ENCODE measurements at places on chromosomes 3 and 15. TPM values are rescaled to one million over a fixed set of nuclear protein-coding genes. Genes with fewer than 3 reads are reported as not detected.

SLC2A2 gene
- not detected for total RNA-seq

- no peak overlapping the region for H3K4me3 ChIP-seq
- H3K27me3 ChIP-seq: no peaks in the 10 kb centered on the region
- DNase-seq: no peak
- peaks cover 21% of the 10 kb centered on the region for H3K4me1 ChIP-seq
- no peak overlapping the region for H3K27ac ChIP-seq
Observed at GRCh38 chr3:32336113-32336498, 55.5 kb upstream of the CMTM7 start.

- no peak overlapping the region for H3K27ac ChIP-seq
- no peak overlapping the region for H3K4me3 ChIP-seq
- H3K27me3 ChIP-seq: peaks cover 8% of the 10 kb centered on the region
- no peaks in the 10 kb centered on the region for H3K4me1 ChIP-seq
- no peaks in the 10 kb centered on the region for H3K36me3 ChIP-seq
Observed at GRCh38 chr3:53420831-53421230, 73.5 kb upstream of the DCP1A start.

GRCh38 chr3:127208483-127209100 lies 15.7 kb downstream of the PRR23E start:
- H3K27ac ChIP-seq: no peak overlapping the region
- no peak overlapping the region for H3K4me3 ChIP-seq
- peaks cover 7% of the 10 kb centered on the region for H3K27me3 ChIP-seq
- DNase-seq: no peak
- no peaks in the 10 kb centered on the region for H3K36me3 ChIP-seq
- H3K4me1 ChIP-seq: no peaks in the 10 kb centered on the region

DNA sequence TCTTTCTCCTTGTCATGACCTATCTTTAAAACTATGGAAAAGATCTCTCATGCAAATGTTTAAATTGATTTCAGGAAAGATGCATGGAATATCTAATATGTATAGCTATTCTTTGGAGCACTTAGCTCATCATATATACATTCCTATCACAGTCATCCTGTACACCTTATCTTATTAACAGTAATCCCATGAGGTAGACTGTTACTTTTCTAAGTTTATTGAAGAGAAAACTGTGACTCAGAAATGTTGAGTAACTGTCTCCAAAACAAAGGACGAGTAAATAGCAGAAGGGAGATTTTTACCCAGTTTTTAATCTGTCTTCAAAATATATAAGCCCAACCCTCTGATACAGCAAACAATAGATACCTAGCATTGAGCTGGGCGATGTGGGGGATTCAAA lies 308.3 kb downstream of the GAP43 start:
- no peaks in the 10 kb centered on the region for H3K4me1 ChIP-seq
- no peak overlapping the region for H3K4me3 ChIP-seq
- no peaks in the 10 kb centered on the region for H3K36me3 ChIP-seq
- H3K27me3 ChIP-seq: no peaks in the 10 kb centered on the region
- no peak overlapping the region for H3K27ac ChIP-seq

GOLGA6L7 gene
- not detected for total RNA-seq

GRCh38 chr3:143276592-143276991 lies 157.0 kb downstream of the CHST2 start:
- no peak for DNase-seq
- H3K4me1 ChIP-seq: peaks cover 32% of the 10 kb centered on the region
- no peak overlapping the region for H3K4me3 ChIP-seq
- peak overlapping the region; percentile 63 for H3K27ac ChIP-seq
- H3K27me3 ChIP-seq: no peaks in the 10 kb centered on the region

GRCh38 chr3:188244395-188244861 lies 90.5 kb downstream of the LPP start:
- peaks cover 4% of the 10 kb centered on the region for H3K36me3 ChIP-seq
- H3K4me1 ChIP-seq: peaks cover 8% of the 10 kb centered on the region
- no peaks in the 10 kb centered on the region for H3K27me3 ChIP-seq
- H3K27ac ChIP-seq: no peak overlapping the region

CCDC54 gene
- not detected for total RNA-seq

GRCh38 chr3:81095956-81096355 lies 665.5 kb downstream of the GBE1 start:
- no peak for DNase-seq
- H3K4me1 ChIP-seq: no peaks in the 10 kb centered on the region
- H3K27ac ChIP-seq: no peak overlapping the region

GRCh38 chr3:145219355-145220235 lies 941.4 kb downstream of the PLOD2 start:
- no peaks in the 10 kb centered on the region for H3K4me1 ChIP-seq
- H3K4me3 ChIP-seq: no peak overlapping the region
- H3K36me3 ChIP-seq: no peaks in the 10 kb centered on the region

DNA sequence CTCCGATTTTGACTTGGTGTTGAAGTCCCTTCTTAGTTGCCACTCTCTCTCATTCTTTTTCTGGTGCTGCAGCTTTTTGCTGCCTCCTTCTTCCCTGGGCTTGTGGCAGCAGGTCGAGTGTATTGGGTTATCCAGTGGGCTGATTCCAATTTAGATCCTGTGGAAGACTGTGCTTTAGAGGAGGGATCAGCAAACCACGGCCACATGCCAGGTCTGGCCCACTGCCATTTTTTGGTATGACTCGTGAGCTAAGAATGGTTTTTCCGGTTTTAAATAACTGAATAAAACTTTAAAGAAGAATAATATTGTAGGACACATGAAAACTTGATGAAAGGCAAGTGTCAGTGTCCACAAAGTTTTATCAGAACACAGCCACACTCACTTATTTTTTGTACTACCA lies 330.5 kb downstream of the ROBO2 start:
- no peaks in the 10 kb centered on the region for H3K27me3 ChIP-seq
- H3K27ac ChIP-seq: no peak overlapping the region
- DNase-seq: no peak
- no peaks in the 10 kb centered on the region for H3K4me1 ChIP-seq

- no peaks in the 10 kb centered on the region for H3K27me3 ChIP-seq
- H3K36me3 ChIP-seq: peaks cover 14% of the 10 kb centered on the region
- peaks cover 57% of the 10 kb centered on the region for H3K4me1 ChIP-seq
- H3K27ac ChIP-seq: peak overlapping the region; percentile 34
- H3K4me3 ChIP-seq: no peak overlapping the region
Observed at GRCh38 chr3:30343067-30343831, 263.2 kb upstream of the TGFBR2 start.

GRCh38 chr3:40192628-40193027 lies 116.9 kb upstream of the EIF1B start:
- no peaks in the 10 kb centered on the region for H3K27me3 ChIP-seq
- no peak overlapping the region for H3K27ac ChIP-seq
- no peaks in the 10 kb centered on the region for H3K36me3 ChIP-seq
- DNase-seq: no peak

- no peaks in the 10 kb centered on the region for H3K36me3 ChIP-seq
- no peak overlapping the region for H3K4me3 ChIP-seq
- H3K4me1 ChIP-seq: no peaks in the 10 kb centered on the region
- no peak for DNase-seq
- H3K27me3 ChIP-seq: no peaks in the 10 kb centered on the region
Observed at GRCh38 chr15:45361878-45362277, 16.5 kb downstream of the GATM start.

DNA sequence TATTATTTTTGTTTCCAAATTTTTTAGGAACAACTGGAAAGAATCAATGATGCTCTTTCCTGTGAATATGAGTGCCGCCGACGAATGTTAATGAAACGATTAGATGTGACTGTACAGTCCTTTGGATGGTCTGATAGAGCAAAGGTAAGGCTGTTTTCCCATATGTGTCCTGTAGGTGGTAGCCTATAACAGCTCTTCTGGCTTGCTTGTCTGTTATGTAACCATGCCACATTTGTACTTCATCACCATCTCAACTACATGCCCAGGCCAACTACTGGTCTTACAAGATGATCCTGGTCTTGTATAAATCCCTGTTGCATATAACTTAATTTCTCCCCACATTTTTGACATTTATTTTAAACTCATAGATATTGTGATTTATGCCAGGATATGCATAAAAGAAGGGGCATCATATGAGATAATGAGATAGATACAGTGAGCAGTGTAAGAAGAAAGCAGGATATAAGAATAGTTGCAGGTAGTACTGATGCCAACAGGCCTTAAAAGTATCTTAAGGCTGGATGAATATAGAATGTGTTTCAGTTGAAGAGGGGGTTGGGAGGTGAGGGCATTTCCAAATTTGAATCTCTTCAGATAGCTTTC lies 20.3 kb downstream of the FAM98B start:
- DNase-seq: no peak
- peaks cover 7% of the 10 kb centered on the region for H3K36me3 ChIP-seq
- H3K27ac ChIP-seq: no peak overlapping the region

- H3K4me1 ChIP-seq: peaks cover 70% of the 10 kb centered on the region
- H3K4me3 ChIP-seq: peak overlapping the region; percentile 54
- no peak for DNase-seq
- H3K27ac ChIP-seq: peak overlapping the region; percentile 90
- no peaks in the 10 kb centered on the region for H3K27me3 ChIP-seq
Observed at GRCh38 chr3:56795829-56796185, 5.9 kb downstream of the ARHGEF3 start.

DNA sequence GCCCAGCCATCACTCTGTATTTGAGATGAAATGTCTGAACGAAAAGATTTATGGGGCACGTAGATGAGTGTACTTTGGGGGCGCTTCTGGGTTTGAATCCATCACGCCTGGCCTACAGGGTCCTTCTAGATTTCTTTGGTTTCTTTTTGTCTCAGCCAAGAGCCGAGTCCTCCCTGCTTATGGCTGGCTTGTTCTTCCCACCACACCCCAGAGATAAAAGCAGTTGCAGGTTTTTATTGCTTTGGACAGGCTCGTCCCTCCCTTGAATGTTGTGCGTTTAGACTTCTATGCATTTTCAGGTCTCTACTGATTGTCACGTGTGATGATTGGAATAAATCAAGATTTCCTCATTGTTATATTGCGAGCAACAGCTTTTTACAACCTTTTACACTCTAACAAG lies 104.8 kb upstream of the CHRNA7 start:
- no peak for DNase-seq
- no peak overlapping the region for H3K27ac ChIP-seq
- peaks cover 38% of the 10 kb centered on the region for H3K27me3 ChIP-seq
- peaks cover 2% of the 10 kb centered on the region for H3K36me3 ChIP-seq
- no peaks in the 10 kb centered on the region for H3K4me1 ChIP-seq

GRCh38 chr15:72379856-72380430 lies 4.1 kb upstream of the HEXA start:
- no peak for DNase-seq
- H3K27me3 ChIP-seq: peaks cover 6% of the 10 kb centered on the region
- H3K4me3 ChIP-seq: no peak overlapping the region
- peaks cover 4% of the 10 kb centered on the region for H3K36me3 ChIP-seq
- H3K4me1 ChIP-seq: peaks cover 19% of the 10 kb centered on the region

DNA sequence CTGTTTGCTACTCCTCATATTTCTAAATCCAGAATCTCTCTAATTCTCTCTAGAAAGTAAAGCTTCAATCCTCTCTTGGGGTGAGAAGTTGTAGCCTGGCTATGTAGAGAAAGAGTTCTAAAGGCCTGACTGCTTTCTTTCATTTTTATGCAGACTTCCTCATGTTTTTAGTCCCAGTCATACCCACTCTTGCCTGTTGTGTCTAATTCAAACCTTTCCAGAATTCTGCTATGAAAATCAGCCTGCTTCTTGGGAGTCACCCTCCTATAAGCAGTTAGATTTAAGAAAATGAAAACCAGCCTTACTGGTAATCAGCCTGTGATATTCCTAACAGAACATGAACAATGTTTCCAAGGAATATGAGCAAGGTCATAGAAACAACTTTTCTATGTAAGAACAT lies 14.8 kb upstream of the ZNF639 start:
- DNase-seq: no peak
- no peaks in the 10 kb centered on the region for H3K36me3 ChIP-seq
- peaks cover 5% of the 10 kb centered on the region for H3K27me3 ChIP-seq
- H3K4me3 ChIP-seq: no peak overlapping the region
- H3K27ac ChIP-seq: no peak overlapping the region

GRCh38 chr3:79263423-79263822 lies 504.4 kb downstream of the ROBO1 start:
- H3K4me1 ChIP-seq: no peaks in the 10 kb centered on the region
- no peak for DNase-seq
- H3K36me3 ChIP-seq: no peaks in the 10 kb centered on the region
- no peak overlapping the region for H3K4me3 ChIP-seq
- H3K27ac ChIP-seq: no peak overlapping the region
- no peaks in the 10 kb centered on the region for H3K27me3 ChIP-seq

SERPINI2 gene
- not detected for total RNA-seq

DNA sequence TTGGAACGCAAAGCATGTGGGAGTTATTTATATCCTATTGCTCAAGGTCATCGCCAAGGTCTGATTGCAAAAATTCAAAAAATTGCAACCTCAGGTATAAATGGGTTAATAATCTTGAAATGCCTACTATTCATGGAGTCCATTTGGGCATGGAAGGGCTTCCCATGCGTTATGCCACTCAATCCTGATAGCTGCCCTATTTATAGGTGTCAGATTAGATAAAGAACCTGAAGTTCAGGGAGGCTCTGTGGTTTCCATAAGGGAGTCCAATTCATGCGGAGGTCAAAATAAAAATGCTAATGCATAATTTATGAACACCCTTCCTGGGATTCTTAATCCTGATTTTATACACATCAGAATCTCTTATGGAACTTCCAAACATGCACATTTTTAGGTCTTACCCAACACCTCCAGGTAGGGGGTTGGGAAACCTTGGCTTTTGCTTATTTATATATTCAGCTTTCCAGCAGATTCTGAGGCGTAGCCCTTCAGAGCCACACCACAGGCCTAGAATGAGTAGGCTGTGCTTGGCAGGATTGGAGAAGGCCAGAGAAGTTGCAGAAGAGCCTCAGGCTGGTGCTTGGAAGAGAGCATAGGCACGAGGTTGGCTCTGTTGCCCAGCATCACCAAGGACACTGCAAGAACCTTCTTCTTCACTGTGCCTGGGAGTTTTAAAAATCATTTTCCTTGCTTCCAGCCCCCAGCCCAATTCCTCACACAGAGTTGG lies 324.4 kb upstream of the CFAP20DC start:
- H3K27ac ChIP-seq: no peak overlapping the region
- H3K4me3 ChIP-seq: no peak overlapping the region
- peaks cover 3% of the 10 kb centered on the region for H3K4me1 ChIP-seq
- no peaks in the 10 kb centered on the region for H3K36me3 ChIP-seq
- no peak for DNase-seq

GRCh38 chr3:24435584-24435983 lies 59.1 kb downstream of the THRB start:
- no peaks in the 10 kb centered on the region for H3K4me1 ChIP-seq
- H3K36me3 ChIP-seq: no peaks in the 10 kb centered on the region
- peaks cover 6% of the 10 kb centered on the region for H3K27me3 ChIP-seq

- H3K4me3 ChIP-seq: no peak overlapping the region
- no peaks in the 10 kb centered on the region for H3K4me1 ChIP-seq
- H3K36me3 ChIP-seq: peaks cover 7% of the 10 kb centered on the region
- no peak overlapping the region for H3K27ac ChIP-seq
- no peaks in the 10 kb centered on the region for H3K27me3 ChIP-seq
- DNase-seq: no peak
Observed at GRCh38 chr15:48682942-48683651, 37.6 kb upstream of the FBN1 start.

- no peak for DNase-seq
- H3K4me3 ChIP-seq: no peak overlapping the region
- peaks cover 4% of the 10 kb centered on the region for H3K36me3 ChIP-seq
- H3K27me3 ChIP-seq: no peaks in the 10 kb centered on the region
- peaks cover 21% of the 10 kb centered on the region for H3K4me1 ChIP-seq
- no peak overlapping the region for H3K27ac ChIP-seq
Observed at GRCh38 chr15:70541511-70541910, 221.8 kb downstream of the UACA start.

Data from activated naive CD8-positive, alpha-beta T cell treated with anti-CD3 and anti-CD28 coated beads for 36 hours (primary cell).